HCEC 1CT (cell line): ENCODE measurements at places on chromosomes 11 and 22.

DNA sequence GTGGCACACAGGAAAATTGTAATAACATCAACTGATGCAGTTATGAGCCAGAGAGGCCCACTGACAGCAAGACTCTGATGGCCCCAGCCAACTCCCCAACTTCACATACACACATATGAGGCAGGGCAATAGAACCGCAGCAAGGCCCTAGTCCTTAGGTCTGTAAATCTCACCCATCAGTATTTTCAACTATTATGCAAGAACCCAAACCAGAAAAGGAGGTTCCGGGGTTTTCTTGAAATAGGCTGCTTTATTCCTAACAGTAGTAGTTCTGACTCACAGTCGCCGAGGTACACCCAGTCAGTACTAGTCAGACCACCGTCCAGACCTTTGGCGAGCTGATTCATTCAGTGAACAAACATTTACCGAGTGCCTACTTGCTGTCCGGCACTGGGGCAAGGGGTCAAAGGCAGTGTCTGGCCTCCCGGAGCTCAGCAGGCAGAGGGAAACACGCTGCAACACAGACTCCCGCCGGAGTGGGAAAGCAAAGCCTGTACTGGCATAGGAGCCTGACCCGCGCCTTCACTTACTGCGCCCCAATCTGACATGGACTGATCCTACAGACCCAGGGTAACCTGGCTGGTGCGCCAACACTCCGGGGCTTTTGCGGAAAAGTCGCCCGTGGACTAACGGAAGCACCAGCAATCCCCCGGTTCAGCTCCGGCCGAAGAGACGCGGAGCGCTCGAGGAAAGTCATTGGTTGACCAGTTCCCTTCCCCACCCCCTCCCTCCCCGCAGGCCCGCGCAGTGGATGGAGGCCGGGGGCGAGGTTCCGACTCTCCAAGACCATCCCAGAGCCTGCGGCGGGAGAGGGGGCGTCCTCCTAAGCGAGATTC, 1.3 kb downstream of the PLEKHA7 start:
- peak; percentile 89 for DNase-seq

- DNase-seq, result peak; percentile 56
Observed at GRCh38 chr11:35714882-35715627, 52.5 kb downstream of the TRIM44 start.

GRCh38 chr22:38220163-38220562, 18.4 kb downstream of the MAFF start:
- DNase-seq, result no peak

- no peak for DNase-seq
Observed at GRCh38 chr11:77199137-77199745, 71.2 kb downstream of the MYO7A start.

DNA sequence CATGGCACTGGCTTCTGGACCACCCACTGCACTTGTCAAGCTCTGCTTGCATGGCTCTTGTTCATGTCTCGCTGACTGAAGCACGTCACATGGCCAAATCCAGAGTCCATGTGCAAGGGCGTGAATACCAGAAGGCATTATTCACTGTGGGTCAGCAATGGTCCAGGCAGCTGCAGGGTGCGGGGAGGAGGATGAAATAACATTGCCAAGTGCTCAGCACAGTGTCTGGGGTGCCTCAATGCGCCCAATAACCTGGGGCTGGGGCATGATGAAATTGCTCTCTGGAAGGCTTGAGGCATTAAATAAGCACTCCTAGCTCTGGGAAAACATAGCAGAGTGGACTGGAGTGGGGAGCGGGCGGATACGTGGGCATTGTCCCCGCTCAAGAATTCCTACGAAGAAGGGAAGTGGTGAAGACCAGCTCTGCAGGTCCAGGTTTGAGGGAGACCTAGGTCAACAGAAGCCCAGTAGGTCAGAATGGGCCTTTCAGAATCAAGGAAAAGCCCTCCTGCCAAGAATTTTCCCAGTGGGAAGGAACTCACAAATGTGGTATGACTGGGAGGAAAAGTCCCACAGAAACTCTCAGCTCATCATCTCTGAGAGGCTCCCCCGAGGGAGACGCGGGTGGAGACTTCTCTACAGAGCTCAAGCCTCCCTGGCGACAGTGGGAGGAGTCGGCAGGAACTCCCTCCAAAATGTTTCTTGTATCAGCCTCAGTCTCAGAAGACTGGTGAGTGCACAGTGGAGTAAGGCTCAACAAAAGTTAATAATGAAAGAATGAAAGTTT, 15.3 kb upstream of the ACCSL start:
- peak; percentile 82 for DNase-seq

- no peak for DNase-seq
Observed at GRCh38 chr22:45031629-45032403, 22.0 kb upstream of the PHF21B start.

DNA sequence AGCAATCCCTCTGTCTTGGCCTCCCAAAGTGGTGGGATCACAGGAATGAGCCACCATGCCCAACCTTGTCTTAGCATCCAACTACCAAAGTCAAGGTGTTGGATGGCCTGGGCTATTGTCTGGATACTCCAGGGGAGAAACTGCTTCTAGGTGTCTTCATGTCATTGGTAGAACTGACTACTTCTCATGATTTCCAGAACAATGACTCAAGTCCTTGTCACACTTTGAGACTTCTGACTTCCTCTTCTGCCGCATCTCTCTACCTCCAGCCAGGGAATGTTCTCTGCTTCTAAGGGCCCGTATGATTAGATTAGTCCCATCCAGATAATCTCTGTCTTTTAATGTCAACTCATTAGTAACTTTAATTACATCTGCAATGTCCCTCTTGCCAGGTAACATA, 30.6 kb downstream of the APOL6 start:
- no peak for DNase-seq

- no peak for DNase-seq
Observed at GRCh38 chr11:120486138-120486537, 25.4 kb upstream of the GRIK4 start.

DNA sequence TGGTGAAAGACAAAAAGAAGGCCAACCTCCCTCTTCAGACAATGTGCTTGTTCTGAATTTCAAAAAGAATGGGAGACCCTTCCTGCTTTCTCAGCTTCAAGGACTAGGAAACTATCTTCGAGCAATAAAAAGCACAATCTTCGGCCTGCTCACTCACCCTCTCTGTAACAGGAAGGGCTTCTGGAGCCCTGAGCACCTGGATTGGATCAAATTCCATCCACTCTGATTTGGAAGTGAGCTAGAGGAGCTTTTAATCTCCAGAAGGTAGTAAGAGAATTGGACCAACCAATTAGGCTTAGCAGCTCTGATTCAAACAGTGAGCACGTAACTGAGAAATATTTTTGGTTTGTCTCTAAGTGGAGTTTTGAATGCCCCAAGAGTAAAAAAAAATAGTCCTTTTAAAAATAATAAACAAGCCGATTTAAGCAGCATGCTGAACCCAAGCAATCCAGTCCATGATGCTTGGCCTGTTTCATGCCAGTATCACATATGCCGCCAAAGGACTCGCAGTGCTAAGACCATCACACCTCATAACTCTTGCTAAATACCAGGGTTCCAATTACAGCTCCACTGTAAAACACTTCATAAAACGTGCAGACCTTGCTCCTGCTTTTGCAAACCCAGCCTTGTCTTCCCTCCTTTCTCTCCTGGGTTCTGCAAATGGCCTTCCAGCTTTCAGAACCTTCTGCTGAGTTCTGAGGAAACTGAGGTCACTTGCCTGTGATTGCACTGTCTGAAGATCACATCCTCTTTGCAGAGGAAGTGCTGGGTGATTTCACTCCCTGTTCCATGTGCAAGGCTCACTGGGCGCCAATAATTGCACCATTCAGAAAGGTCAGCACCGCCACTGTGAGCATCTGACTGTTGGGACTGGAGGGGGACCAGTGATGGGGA, 74.4 kb downstream of the SLC1A2 start:
- no peak for DNase-seq
